ENCODE measurements at places on chromosomes 12 and 14.

- no peak for DNase-seq
These were observed 35.5 kb downstream of the KRT80 start for GRCh38 chr12:52156311-52156710.

- no peak for DNase-seq
These were observed 103.0 kb downstream of the PUS7L start for GRCh38 chr12:43655586-43655985.

DNA sequence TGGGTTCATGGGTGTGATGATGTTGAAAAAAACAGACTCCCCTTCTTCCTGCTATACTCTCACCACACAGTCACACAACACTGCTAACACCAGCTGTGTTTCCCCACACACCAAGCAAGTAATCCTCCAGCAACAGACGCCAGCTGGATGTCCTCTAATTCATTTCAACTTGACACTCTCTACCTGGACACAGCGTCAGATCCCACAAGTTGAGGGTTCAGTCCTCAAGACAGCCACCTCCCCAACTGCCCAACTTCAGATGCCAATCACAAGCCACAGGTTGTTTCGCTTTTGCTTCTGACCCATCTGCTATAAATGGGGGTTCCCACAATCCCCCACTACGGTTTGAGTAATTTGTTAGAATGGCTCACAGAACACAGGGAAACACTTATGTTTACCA lies 49.3 kb downstream of the TMEM30B start:
- DNase-seq, result no peak

DNA sequence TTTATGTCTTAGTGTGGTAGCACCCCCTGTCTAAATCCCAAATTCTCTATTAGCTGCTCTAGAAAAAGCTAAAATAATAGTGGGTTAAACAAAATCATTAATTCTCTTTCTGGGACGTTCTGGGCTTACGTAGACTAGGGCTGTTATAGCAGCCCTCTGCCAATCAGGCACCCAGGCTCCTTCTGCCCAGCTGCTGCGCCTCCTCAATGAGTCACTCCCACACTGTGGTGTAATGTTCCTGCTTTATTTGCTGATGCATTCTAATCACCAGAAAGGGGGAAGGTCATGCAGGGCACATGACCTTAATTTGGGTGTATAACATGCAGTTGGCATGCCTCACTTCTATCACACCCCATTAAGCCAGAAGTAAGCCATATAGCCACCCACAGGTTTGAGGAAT lies 294.5 kb downstream of the GALC start:
- no peak for DNase-seq

DNA sequence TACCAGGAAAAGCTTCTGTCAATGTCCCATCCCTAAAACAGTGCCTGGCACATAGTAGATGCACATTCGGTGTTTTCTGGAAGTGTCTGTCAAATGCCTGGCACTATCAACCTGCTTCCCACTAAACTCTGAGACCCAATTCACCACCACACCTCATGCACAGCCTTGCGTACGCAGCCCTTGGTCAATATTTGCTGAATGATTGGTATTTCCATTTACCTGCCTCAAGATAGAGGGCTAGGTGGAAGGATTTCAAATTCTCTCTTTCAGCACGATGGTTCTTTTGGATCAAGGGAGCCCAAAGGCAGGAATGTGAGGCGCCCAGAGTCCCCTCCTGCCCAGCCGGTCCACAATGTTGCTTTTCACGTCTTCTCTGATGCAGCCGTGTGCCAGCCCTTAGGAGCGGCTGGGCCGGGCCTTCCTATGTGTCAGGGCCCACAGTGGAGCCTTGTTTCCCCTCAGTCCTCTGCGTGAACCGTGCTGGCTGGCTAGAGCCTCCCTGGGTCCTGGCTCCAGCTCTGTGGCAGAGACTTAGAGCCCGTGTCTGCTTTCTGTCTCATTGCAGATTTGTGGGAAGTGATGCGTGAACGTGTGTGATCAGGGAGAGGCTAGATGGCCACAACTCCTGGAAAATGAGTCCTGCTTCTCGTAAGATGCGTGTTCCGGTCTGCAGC lies 99.9 kb upstream of the RFLNA start:
- DNase-seq, result no peak

GRCh38 chr12:58443981-58444371 lies 476.3 kb downstream of the LRIG3 start:
- DNase-seq, result no peak

- DNase-seq, result no peak
These were observed 425.9 kb upstream of the DCN start for GRCh38 chr12:91608542-91608941.

DNA sequence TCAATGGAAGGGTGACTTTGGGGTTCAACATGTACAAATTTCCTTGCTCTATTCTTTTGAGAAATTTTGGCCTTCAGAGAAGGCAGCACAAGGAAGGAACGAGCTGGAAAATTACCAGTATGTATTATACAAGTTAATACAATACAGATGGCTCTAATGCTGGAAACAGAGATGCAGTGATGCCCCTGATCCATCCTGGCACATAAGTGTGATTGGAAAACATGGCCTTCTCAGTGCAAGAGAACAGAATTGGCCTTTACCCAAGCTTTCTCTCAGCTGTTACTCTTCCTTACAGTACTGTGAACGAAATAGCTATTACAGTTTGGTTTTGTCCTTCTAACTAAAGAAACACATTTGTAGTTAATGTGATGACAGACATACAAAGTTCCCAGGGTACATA lies 102.5 kb upstream of the GPHB5 start:
- no peak for DNase-seq

DNA sequence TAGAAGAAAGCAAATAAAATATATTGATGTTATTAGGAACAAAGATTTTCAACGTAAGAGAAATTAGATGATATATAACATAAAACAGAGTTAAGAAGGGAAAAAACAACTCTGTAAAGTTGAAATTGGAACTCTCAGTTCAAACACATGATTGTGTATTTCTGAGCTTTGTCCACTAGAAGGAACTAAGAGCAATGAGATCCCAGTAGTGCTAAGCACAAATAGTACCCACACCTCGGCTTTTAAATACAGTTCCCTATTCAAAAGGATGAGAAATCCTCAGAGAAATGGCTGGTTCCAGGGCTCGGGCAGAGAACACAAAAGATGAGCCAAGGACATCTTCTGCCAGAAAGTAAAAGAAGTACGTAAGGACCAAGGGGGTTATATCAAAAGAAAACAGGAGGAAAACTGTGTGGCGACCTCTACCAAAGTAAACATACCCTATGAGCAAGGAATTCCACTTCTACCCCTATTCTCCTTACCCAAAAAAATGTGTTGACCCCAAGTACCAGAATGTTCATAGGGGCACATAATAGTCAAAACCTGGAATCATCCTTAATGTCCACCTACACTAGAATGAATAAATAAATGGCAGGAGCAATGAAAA lies 96.6 kb downstream of the SPTSSA start:
- DNase-seq, result no peak

DNA sequence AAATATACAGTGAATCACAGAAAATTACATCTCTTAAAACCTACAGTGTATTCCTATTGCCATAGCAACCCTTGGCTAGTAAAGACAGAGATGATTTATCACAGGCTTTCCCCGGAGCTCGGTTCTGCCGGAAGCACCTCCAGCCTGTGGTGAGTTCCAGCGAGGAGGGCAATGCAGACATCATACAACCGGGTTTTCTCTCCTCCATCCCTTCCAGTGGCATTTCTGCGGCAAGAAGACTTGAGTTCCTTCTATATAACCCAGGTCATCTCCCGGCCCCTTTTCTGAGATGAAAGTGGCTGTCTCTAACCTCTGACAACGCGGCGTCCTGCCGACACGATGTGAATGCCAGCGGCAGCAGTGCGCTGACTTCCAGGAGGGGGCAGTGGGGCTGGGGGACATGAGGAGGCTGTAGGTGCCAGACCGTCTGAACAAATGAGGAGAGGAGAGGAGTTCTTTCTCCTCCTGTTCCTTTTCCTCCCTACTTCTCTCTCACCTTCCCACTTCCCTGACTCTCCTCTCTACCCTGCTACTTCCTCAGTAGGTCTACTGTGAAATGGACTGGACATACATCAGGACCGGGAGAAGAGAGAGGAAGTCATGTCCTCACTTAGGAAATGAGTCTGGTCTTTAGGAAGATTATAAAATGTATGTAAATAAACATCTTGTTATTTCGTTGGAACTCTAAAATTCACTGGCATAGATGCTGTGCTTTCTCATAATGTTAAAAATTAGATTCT lies 68.6 kb upstream of the MAX start:
- DNase-seq, result peak; percentile 27

- no peak for DNase-seq
These were observed 4.0 kb downstream of the AHNAK2 start for GRCh38 chr14:104974146-104974541.

DNA sequence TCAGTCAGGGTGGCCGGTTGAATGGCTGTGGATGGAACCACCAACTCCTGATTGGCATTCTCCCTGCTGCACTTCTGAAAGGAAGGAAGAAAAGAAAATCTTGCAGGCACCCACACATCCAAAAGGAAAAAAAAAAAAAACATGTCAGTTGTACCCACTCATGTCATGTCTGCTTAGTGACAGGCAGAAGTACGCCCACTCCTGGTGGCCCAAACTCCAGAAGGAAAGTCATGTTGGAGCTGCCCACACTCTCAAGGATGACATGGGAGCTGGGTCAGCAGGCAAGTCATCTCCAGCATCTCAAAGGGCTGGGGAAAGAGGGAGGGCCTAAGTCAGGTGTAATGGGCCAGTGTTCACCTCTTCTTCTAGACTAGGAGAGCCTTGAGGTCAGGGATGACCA lies 1079.1 kb downstream of the BCL11B start:
- no peak for DNase-seq

GRCh38 chr14:100524933-100525243 lies 62.3 kb downstream of the BEGAIN start:
- DNase-seq, result no peak

DNA sequence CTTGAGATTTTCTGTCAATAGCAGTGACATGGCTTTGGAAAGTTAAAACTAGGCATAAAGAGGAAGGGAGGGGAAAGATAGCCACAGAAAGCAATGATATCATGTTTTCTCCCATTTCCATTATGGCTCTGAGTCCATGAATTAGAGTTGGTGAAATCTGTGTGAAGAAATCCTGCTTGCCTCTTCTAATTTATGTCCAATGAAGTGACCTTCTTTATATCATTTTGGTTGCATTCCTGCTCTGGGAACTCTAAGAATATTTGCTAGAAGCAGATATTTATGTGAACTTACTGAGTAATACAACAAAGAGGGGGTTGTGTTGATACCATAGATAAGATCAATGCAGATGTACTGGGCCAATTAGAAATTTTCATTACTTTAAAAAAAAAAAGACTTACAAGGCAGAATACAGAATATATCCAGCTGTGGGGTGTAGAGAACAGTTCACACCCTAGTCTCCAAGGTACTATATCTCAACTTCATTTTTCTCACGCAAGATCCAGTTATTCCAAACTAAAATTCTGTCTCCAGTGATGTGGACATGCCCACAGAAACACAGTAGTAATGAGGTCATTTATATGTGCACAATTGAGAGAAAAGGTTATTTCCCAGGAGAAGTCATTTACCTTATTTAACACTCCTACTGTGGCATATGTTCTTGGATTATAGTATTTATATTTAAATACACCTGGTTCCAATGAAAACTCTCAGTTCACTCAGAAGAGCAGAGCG lies 51.5 kb upstream of the KCNJ8 start:
- no peak for DNase-seq

DNA sequence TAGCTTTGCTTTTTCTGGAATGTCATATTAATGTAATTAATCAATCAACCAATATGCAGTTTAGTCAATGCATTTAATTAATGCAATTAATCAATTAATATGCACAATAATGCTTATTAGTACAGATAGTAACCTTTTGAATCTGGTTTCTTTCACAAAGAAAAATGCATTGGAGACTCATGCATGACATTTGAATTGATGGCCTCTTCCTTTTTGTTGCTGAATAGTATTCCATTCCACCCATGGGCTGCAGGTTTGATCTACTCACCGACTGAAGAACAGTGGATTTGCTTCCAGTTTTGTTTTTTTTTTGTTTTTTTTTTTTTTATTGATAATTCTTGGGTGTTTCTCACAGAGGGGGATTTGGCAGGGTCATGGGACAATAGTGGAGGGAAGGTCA lies 13.1 kb upstream of the GPR132 start:
- no peak for DNase-seq

DNA sequence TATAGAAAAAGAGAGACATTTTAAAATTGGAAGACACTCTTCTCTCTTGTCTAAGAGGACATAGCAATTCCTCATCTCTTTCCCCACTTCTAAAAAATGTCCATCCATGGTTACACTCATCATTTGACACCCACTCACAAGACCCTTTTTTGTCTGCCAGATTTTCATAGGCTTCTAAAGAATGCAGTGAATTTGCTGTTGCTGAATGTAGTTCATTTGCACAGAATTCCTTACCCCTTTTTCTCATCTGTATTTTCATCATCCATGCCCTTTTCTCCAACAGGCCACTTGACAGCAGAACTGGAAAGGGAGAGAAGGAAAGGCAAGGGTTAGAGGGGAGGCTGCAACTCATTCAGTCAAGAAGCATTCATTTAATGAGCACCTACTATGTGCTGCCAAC lies 128.0 kb downstream of the NUAK1 start:
- no peak for DNase-seq

DNA sequence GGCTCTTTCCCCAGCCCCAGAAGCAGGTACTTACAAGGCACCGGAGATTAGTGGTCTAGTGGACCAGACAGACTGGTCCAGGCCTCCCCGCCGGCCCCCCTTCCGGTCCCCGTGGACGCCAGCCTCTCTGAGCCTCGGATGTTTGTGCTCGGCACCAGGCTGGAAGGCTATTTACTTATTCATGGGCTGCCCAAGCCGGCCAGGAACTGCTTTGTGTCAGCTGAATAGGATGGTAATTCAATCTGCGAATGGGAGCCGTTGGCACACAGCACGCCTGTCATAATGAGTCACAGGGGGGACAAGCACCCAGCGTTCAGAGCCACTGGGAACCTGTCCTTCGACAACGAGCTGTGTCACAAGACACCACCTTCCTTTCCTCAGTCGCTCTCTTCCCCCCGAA lies 82.3 kb downstream of the RIMBP2 start:
- DNase-seq, result peak; percentile 51

DNA sequence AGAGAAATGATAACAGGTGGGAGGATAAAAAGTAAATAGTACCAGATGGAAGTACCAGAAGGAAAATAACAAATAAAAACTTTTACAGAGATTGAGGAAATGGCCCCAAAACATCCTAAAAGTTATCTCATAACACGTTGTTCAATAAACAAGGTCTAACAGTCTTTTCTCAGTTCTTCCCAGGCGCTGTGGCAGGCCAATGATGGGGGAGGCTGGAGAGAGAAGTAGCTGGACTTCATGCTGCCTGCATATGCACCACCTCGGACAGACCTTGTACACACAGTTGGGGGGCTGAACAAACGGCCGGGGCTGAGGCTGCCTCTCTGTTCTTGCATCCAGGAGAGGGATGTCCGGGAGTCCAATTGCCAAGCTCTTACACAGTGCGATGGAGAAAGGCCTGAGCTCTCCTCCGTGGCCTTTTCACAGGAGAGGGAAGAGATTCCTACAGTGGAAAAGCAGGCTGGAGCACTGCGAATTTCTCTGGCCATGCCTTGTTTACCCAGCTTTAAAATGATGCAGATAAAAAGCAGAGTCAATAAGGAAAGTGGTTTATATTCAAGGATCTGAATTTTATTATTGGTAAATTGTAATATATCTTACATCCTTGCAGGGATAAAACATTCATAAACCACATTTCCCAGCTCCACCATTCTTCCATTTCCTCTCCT lies 109.8 kb downstream of the PHLDA1 start:
- no peak for DNase-seq

GRCh38 chr12:107704041-107704440 lies 18.4 kb downstream of the PWP1 start:
- DNase-seq, result no peak

Measured in C1 segment of cervical spinal cord (tissue), 14 donors.